ENCODE measurements at places on chromosomes 2 and 18. TPM values are rescaled to one million over a fixed set of nuclear protein-coding genes. Genes with fewer than 3 reads are reported as not detected.

DNA sequence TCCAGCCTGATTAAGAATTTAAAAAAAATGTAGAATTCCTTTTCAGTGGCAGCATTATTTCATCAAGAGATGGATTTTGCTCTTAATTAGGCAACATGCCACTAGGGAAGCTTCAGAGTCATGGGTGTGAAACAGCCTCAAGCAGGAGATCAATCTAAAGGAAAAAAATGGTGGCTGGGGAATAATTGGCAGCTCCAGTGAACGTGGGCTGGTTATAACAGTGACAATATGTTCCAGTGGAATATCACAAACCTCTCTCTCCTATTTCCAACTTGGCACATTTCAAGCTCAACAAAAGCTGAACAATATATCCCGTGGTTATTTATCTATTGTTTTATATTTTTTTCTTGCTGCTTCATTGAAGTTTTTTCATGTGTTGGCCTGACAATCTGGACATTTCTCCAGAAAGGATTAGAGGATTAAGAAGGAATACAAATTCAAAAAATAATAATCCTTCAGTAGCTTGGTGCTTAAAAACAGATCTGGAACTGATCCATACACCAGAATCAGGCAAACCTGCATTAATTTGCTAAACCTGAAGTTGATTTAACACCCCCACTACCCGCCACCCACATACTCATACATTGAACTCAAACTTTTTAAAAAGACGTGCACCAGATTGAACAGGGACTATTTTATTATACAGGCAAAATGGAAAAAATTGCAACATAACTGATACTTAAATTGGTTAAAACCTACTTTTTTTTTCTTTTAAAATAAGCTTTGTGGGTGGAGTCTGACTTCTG, 255.9 kb upstream of the SPRED2 start:
- DNase-seq, result no peak

- no peak for DNase-seq
Measured at GRCh38 chr2:116917196-116917595, 897.3 kb upstream of the DDX18 start.

Gene INPP4A
- 30.5 TPM for total RNA-seq

Gene NFU1
- total RNA-seq, result 44.1 TPM

DNA sequence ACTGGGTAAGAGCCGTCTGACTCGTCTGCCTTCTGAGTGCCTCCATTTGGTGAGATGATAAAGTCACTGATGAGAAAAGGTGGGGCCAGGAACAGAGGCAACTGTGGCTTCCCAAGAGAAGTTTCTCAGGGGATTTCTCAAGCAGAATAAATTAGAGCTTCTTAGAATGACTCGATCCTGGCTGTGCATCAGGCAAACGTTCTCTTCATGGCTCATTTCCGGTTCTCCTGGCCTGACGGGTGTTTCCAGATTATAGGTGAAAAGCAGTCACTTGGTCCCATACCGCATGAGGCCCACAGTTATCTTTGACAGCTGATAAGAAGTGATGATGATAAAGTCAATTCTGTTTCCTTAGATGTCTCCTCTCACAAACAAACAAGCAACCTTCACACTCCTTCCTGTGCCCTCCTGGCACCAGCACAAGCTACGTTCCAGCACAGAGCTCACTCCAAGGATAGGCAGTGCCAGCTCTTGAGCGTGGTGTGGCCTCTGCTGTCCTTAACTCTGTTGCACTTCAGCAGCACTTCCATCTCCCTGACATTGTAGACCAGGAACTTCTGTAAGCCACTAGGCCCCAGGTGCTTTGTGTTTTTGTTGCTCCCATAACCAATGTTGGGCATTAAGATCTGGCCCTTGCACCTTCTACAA, 37.8 kb upstream of the KCNF1 start:
- DNase-seq, result no peak

Gene POTEE
- total RNA-seq, result 3.3 TPM

DNA sequence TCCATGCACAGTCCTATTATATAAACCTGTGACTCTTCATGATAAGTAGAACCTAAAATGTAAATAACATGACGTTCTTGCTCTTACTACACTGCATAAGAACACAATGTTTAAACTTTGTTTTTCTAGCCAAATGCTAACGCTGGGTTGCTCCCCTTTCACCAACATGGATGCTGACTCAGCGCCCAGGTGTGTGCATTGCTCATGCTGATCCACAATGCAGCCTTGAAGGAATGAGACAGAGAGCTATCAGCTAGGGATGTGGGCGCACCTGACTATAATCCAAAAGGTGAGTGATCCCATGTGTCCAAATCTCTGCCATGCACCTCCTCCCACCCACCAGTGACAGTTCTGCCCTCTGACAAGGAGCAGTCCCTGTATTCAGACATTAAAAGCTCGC, 235.0 kb downstream of the IRS1 start:
- DNase-seq, result no peak

Gene NOSTRIN
- 4.0 TPM for total RNA-seq

GRCh38 chr2:134667081-134667480, 51.7 kb downstream of the TMEM163 start:
- no peak for DNase-seq

- no peak for DNase-seq
Measured at GRCh38 chr2:62947403-62947802, 103.2 kb upstream of the OTX1 start.

DNA sequence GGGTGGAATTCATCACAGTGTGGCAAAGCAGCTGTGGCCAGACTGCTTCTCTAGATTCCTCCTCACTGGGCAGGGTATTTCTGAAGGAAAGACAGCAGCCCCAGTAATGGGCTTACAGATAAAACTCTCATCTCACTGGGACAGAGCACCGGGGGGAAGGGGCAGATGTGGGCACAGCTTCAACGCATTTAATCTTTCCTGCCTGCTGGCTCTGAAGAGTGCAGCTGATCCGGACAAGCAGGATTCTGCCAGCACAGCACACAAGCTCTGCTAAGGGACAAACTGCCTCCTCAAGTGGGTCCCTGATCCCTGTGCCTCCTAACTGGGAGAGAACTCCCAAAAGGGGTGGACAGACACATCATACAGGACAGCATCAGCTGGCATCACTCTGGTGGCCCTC, 779.9 kb upstream of the CNTNAP5 start:
- DNase-seq, result no peak

- no peak for DNase-seq
Measured at GRCh38 chr18:23279931-23280330, 144.6 kb downstream of the CABLES1 start.

GRCh38 chr2:111919794-111920608, 21.6 kb downstream of the MERTK start:
- DNase-seq, result peak; percentile 11

DNA sequence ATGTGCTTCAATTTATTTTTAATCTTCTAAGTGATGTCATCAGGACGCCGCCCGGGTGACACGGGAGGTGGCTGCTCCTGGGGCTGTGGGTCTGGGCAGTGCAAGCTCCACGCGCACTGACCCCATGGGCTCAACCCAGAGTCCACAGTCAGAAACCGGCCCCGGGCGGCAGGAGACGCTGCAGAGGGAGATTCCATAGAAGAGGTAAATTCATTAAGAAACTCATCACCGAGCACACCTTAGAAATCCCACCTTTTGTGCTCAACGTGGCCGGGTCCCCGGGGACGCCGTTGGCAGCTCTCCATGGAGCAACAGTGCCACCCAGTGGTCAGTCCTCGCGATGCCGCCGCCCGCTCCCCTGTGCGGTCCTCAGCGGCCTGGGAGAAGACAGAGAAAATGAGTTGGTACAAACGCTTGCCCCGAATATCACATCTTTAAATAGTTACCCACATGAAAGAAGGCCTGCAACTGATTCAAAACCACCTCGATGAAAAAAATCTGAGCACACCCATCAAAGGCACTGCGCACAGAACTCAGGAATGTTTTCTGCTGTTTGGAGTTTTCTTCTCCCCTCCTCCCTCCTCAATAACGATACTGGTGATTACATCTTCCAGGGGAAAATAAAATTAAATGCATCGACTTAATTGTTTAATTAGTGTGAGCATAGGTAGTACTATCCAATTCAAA, 92.6 kb downstream of the CMPK2 start:
- peak; percentile 91 for DNase-seq

DNA sequence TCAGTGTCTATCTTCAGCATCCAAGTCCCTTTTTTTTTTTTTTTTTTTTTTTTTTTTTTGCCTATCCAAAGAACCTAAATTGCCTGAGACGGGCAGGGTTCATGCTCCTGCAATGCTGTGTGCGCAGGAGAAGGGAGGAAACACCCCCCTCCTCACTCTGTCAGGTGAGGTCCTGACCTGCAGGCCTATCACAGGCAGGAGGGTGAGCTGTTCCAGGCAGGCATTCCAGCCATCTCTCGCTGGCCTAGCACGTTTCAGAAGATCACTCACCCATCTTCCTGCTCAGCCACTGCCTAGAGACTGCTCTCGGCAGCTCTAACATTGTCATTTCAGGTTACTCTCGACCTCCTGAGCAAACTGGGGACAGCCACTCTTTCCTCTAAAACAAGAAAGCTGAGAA, 48.4 kb upstream of the LAPTM4A start:
- no peak for DNase-seq

DNA sequence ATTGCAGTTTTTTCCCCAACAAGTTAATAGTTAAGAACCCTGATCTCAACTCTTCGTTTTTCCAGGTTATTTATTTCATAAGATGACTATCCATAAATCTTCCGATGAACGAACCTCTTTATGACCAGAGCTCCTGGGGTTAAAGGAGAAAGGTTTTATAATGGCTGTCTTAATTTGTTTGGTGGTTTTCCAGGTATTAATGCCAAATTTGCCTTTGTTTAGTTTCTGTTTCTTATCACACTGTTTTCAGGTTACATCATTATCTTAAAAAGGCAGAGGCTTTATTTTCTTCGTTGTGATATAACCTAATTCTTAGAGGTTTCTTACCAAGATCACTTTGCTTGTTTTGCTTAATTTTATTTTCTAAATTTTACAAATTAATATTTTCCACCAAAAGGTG, 10.1 kb downstream of the ZNF638 start:
- DNase-seq, result no peak

Measured in progenitor cell of endocrine pancreas (in vitro differentiated cells).